Neural progenitor cell (in vitro differentiated cells): ENCODE measurements at places on chromosomes 3 and 15. TPM values are rescaled to one million over a fixed set of nuclear protein-coding genes. Genes with fewer than 3 reads are reported as not detected.
A peak's percentile ranks its signal among the peaks of the same experiment; 100 is the strongest.

NR2E3 gene
- 0.28 TPM in 1 of 2 replicates, not detected in the other for total RNA-seq

MYRIP gene
- 0.28 and 0.62 TPM in 2 replicates for total RNA-seq

CYP19A1 gene
- not detected in 2 replicates for total RNA-seq

FAM43A gene
- total RNA-seq, result 0.80 and 2.6 TPM in 2 replicates

AADACL2 gene
- total RNA-seq, result not detected in 2 replicates

CKMT1B gene
- total RNA-seq, result 4.4 and 4.6 TPM in 2 replicates

GRM2 gene
- total RNA-seq, result 1.9 and 4.9 TPM in 2 replicates

ADAMTS7 gene
- total RNA-seq, result 19.2 and 56.6 TPM in 2 replicates

DNA sequence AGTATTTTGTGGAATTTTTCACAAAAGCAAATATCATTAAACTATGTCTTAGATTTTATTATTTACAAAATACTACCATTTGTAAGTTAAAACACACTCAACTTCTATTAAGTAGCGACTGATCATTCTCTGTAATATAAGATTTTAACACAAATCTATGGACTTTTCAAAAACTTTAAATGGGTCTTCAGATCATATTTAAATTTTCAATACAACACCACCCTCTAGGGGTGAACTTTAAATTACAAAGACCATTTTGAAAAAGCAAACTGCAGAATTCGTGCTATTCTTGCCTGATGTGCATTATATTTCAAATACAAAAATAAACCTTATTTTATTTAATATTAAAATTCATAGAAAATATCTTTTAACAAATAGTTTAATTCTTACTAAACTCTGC lies 8.2 kb upstream of the VGLL4 start:
- H3K4me3 ChIP-seq, result no peak overlapping the region
- H3K36me3 ChIP-seq, result no peaks in the 10 kb centered on the region
- H3K27ac ChIP-seq, result no peak overlapping the region
- H3K27me3 ChIP-seq, result no peaks in the 10 kb centered on the region
- H3K4me1 ChIP-seq, result peaks cover 12% of the 10 kb centered on the region

DNA sequence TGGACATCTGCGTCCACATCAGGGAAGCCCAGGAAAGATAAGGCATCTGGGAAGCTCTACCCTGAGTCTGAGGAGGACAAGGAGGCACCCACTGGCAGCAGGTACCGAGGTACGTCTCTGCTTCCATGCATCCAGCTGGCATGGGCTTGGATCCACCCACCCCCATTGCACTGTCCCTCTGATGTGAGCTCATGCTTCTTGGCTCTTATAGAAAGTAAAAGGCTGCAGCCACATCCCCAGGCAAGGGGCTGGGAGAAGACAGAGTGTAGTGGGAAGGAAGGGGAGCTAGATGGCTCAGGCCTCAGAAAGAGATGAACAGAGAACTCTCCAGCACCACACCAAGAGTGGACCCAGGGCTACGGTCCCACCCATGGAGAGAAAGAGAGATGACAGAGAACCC lies 18.2 kb downstream of the PTH1R start:
- no peak overlapping the region for H3K4me3 ChIP-seq
- no peak overlapping the region for H3K27ac ChIP-seq
- peaks cover 71% of the 10 kb centered on the region for H3K27me3 ChIP-seq
- no peaks in the 10 kb centered on the region for H3K36me3 ChIP-seq
- H3K4me1 ChIP-seq, result peaks cover 6% of the 10 kb centered on the region
- no peak for DNase-seq

GRCh38 chr3:81470524-81471278 lies 290.7 kb downstream of the GBE1 start:
- no peak overlapping the region for H3K27ac ChIP-seq
- no peak for DNase-seq
- H3K36me3 ChIP-seq, result no peaks in the 10 kb centered on the region

DNA sequence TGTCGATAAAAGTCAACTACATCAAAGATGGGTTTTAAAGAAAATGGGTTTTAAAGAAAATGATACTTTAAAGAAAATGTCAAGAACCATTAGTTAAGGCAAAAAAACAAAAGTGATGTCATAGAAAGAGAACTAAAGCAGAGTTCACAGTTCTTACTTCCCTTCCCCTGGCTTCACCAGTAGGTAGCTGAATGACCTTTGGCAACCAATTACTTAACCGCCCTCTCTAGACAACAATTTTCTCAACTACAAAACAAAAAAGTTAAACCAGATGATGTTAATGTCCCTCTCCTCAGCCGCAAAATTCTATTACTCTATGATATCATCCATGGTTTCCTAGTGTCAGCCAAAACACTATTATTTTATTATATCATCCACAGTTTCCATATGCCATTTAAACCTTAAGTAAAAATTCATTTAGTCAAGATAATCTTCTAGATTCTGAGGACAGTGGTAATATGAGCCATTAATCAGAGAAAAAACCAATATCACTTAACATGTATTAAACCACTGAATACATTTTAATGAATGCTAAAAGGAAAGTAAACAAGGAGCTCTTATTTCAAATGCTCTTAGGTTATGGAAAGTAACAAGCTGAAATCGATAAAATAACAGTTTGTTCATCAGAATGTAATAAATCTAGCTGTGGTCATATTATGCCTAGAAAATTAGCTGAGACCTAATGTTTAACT lies 13.1 kb downstream of the RYK start:
- no peak for DNase-seq
- H3K4me1 ChIP-seq, result peaks cover 16% of the 10 kb centered on the region
- no peaks in the 10 kb centered on the region for H3K36me3 ChIP-seq
- no peak overlapping the region for H3K27ac ChIP-seq
- no peak overlapping the region for H3K4me3 ChIP-seq

GRCh38 chr3:128521715-128522114 lies 28.7 kb upstream of the GATA2 start:
- no peaks in the 10 kb centered on the region for H3K4me1 ChIP-seq
- no peak overlapping the region for H3K27ac ChIP-seq
- no peak for DNase-seq
- H3K36me3 ChIP-seq, result no peaks in the 10 kb centered on the region
- peaks cover 58% of the 10 kb centered on the region for H3K27me3 ChIP-seq

GRCh38 chr3:40299721-40300335 lies 9.7 kb upstream of the EIF1B start:
- H3K27ac ChIP-seq, result no peak overlapping the region
- H3K4me1 ChIP-seq, result no peaks in the 10 kb centered on the region
- no peak for DNase-seq
- H3K27me3 ChIP-seq, result no peaks in the 10 kb centered on the region
- H3K36me3 ChIP-seq, result no peaks in the 10 kb centered on the region
- H3K4me3 ChIP-seq, result no peak overlapping the region

DNA sequence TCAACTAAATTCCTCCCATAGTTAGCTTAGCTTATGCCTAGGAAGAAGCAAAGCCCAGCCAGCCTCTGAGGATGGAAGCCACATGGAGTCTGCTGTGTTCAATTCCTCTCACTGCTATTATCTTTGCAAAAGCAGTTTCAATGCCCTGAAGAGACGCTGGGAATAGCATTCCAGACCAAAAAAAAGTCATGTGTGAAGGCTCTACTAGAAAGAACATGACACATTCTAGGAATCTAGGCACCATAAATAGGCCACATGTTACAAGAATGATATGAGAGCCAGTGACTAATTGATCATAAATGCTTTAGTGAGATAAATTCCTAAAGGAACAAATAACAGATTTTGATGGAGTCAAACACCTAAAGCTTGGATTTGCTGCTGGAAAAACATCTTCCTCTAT lies 800.8 kb downstream of the TUSC7 start:
- DNase-seq, result no peak
- H3K4me3 ChIP-seq, result no peak overlapping the region
- no peaks in the 10 kb centered on the region for H3K27me3 ChIP-seq
- H3K36me3 ChIP-seq, result no peaks in the 10 kb centered on the region

DNA sequence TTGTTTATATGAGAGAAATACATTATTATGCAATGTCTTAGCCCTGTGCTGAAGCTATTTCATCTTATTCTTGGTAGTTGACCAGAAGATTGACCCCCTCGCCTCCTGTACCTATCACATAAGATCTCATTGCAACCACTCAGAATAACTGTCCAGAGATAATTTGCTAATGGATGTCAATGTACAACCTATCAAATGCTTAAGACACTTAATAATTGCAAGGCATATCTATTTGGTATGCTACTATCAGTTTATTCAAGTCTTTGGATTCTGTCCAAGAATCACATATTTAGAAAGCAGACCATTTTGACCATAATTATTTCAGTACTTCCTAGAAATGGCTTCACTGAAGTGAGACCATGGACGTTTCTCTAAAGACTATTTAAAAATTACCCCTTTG lies 241.6 kb downstream of the GAP43 start:
- no peaks in the 10 kb centered on the region for H3K27me3 ChIP-seq
- no peak for DNase-seq
- peaks cover 28% of the 10 kb centered on the region for H3K4me1 ChIP-seq

DNA sequence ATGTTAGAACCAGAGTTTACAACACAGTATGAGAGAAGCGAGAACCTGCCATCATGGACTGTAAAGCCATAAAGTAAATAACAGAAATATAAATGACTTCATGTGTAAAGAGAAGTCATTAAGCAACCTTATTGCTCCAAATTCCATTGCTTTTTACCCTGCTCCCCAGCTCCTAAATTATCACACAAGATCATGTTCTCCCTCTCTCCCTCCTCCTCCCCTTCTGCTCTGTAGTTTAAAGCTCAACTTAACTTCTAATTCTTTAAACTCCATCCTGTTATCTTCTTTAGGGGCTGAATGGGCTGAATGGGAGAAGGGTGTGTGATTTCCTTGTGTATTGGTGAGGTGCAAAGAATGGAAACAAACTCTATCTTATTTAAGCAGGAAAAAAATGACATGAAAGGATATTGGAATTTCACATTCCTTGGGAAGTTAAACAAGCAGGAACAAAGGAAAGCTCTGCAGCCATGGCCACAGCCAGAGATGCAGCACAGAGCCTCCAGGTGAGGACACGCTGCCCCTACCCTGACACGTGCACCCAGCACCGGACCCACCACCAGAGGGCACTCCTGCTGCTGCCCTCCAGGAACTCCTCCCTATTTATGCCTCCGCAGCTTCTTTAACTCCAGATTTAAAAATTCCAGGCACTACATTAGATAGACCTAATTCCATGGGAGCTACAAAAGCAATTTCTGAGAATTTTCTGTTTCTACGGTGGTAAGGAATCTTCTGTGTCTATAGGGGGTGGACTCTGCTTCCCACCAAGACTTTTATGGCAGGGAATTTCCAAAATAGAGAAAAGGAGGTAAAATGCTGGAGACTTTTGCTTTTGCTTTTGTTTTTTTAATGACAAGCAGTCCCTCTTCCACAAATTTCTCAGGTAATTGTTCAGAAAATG lies 76.9 kb upstream of the ABI3BP start:
- H3K4me1 ChIP-seq, result no peaks in the 10 kb centered on the region
- no peak overlapping the region for H3K4me3 ChIP-seq
- H3K27me3 ChIP-seq, result no peaks in the 10 kb centered on the region
- DNase-seq, result peak; percentile 71
- H3K27ac ChIP-seq, result no peak overlapping the region

- DNase-seq, result no peak
- H3K4me3 ChIP-seq, result no peak overlapping the region
- no peaks in the 10 kb centered on the region for H3K4me1 ChIP-seq
- H3K36me3 ChIP-seq, result no peaks in the 10 kb centered on the region
These were observed 26.4 kb upstream of the ACP3 start for GRCh38 chr3:132290833-132291232.

DNA sequence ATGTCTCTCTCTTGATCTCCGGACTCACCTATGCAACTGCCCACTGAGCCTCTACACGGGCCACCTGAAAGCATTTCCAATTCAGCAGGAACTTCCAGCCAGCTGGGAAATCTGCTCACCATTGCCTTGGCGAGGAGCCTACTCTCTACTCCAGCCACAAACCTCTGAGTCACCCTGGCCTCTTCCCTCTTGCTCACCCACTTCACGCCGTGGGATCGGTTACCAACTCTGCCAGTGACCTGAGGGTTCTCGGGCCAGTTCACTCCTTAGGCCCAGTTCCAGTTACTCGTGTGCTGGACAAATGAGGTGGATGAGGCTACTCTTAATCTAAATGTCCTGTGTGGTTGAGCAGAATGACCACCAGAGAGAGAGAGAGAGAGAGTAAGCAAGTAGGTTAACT lies 70.1 kb downstream of the CEMIP start:
- no peak for DNase-seq
- no peak overlapping the region for H3K27ac ChIP-seq
- H3K4me3 ChIP-seq, result no peak overlapping the region
- no peaks in the 10 kb centered on the region for H3K36me3 ChIP-seq

GRCh38 chr3:154011036-154011435 lies 110.2 kb upstream of the ARHGEF26 start:
- H3K36me3 ChIP-seq, result no peaks in the 10 kb centered on the region
- no peaks in the 10 kb centered on the region for H3K27me3 ChIP-seq
- H3K4me3 ChIP-seq, result no peak overlapping the region
- DNase-seq, result no peak
- H3K4me1 ChIP-seq, result no peaks in the 10 kb centered on the region

- peak; percentile 53 for DNase-seq
- H3K4me3 ChIP-seq, result no peak overlapping the region
- H3K27ac ChIP-seq, result no peak overlapping the region
- H3K36me3 ChIP-seq, result no peaks in the 10 kb centered on the region
- no peaks in the 10 kb centered on the region for H3K4me1 ChIP-seq
These were observed 906.0 kb upstream of the ALCAM start for GRCh38 chr3:104460477-104461406.

- no peaks in the 10 kb centered on the region for H3K27me3 ChIP-seq
- H3K27ac ChIP-seq, result no peak overlapping the region
- no peaks in the 10 kb centered on the region for H3K36me3 ChIP-seq
- no peaks in the 10 kb centered on the region for H3K4me1 ChIP-seq
- no peak overlapping the region for H3K4me3 ChIP-seq
These were observed 12.8 kb downstream of the GABRA5 start for GRCh38 chr15:26879706-26880105.

- H3K36me3 ChIP-seq, result no peaks in the 10 kb centered on the region
- DNase-seq, result no peak
- no peak overlapping the region for H3K27ac ChIP-seq
- no peak overlapping the region for H3K4me3 ChIP-seq
- H3K27me3 ChIP-seq, result no peaks in the 10 kb centered on the region
These were observed 199.1 kb downstream of the EPHA3 start for GRCh38 chr3:89306540-89306939.

- H3K27me3 ChIP-seq, result no peaks in the 10 kb centered on the region
- H3K4me3 ChIP-seq, result no peak overlapping the region
- no peak overlapping the region for H3K27ac ChIP-seq
- no peaks in the 10 kb centered on the region for H3K4me1 ChIP-seq
These were observed 66.1 kb upstream of the RORA start for GRCh38 chr15:61295239-61295638.
